ENCODE measurements at places on chromosomes 4 and X.

GRCh38 chr4:186400676-186401075, 134.7 kb downstream of the F11 start:
- no peak for DNase-seq

DNA sequence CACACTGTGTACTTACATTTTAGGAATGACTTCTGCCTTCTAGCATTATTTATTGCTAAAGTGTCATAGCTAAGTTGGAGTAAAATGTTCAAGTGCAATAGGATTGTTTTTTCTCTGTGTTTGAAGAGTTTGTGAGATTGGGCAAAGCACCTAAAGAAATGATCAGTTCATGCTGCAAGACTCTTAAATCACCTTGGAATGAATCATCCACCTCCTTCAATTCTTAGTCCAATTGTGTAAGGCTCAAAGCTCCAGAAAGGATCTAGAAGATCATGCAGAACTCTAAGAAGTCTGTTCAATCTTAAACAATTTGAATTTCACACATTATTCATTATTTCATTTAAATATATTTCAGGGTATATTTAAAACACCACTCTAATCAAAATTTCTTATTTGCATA, 137.1 kb downstream of the AMELX start:
- no peak for DNase-seq

- DNase-seq: no peak
Measured at GRCh38 chrX:97308171-97308570, 424.5 kb downstream of the RPA4 start.

- DNase-seq: no peak
Measured at GRCh38 chrX:68751372-68751771, 77.4 kb upstream of the EFNB1 start.

DNA sequence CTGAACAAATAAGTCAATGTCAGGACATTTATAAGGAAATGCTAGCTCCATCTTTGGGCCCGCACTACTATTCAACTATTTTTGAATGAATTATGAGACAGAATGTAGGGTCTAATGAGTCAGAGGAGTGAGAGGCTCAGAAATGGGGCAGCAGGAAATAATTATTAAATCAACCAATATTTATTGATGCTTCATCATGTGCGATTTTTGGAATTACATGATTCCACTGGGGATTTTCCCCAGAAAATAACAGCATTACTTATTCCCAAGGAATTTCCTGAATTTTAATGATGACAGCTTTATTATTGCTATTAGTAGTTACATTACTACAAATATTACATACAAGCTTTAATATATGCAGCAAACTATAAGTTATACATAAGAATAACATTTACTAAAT, 49.3 kb upstream of the PHF8 start:
- no peak for DNase-seq

- no peak for DNase-seq
Measured at GRCh38 chr4:173025131-173025530, 143.5 kb upstream of the GALNT7 start.

- no peak for DNase-seq
Measured at GRCh38 chr4:171022824-171023230, 790.4 kb upstream of the GALNTL6 start.

DNA sequence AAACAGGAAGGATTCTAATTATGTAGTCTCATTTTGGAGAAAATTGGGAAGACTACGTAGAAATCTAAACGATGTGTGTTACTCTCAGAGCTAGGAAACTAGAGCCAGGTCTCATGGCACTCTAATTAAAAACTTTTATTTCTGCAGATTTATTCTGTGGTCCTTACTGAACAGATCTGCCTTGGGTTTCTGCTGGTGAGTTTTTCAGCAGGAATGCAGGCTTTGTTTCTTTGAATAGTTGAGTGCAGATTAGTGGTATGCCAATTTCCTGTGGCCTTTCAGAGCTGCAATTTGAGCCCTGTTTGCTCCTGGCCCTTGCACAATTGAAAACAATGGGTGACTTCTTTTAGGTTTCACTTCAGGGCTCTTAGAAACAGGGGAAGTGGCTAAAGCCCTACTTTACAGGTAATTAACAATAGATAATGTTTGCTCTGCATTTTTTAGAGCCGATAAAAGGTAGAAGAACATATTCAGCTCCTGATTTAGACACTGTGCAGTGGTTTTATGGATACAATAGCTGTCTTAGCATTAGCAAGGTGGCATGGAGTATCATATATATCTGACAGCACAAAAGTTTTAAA, 21.8 kb downstream of the SPRY1 start:
- DNase-seq: no peak

- no peak for DNase-seq
Measured at GRCh38 chr4:145490796-145491195, 9.1 kb downstream of the SMAD1 start.
